ENCODE measurements at places on chromosomes 12 and 14.

- DNase-seq = no peak
Measured at GRCh38 chr14:94356379-94357056, 31.9 kb downstream of the SERPINA1 start.

DNA sequence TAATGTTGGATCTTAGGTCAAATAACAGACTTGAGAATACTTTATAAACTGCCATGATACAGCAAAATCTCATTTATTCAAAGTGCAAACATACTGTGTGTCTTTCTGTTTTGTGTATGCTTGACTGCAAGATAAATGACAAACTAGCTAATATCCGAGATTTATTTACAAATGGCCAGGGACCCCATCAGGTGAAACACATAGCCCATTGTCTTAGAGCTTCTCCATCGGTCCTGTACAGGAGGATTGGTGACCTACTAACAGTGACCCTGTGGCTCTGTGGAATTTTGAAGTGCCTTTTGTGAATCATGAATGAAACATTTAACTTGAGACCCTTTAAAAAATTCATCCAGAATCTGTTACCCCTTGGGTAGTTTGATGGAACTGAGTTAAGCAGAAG lies 27.1 kb downstream of the SLC25A29 start:
- no peak for DNase-seq

- DNase-seq = no peak
Measured at GRCh38 chr12:82299319-82300025, 58.7 kb downstream of the CCDC59 start.

GRCh38 chr14:63855281-63855680 lies 2.5 kb downstream of the SYNE2 start:
- DNase-seq = no peak

DNA sequence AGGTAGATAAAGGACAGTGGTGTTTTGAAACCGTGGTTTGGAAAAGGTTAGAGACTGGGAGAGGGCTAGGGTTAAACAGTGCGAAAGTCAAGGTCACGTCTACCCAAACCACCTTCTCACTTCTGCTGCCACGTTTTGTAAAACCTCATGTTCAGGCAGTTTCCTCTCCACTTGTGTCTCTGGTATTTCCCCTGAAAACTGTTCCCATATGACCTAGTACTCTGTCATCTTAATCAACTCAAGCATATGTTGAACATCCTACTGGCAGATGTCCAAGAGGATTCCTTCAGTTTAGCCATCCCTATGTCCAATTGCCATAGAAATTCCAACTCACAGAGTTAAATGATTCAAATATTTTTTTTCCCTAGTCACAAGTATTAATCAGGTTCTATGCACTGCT lies 17.4 kb downstream of the CLEC4C start:
- DNase-seq = no peak
